Urothelium cell line (cell line): ENCODE measurements at places on chromosomes 4 and X.

DNA sequence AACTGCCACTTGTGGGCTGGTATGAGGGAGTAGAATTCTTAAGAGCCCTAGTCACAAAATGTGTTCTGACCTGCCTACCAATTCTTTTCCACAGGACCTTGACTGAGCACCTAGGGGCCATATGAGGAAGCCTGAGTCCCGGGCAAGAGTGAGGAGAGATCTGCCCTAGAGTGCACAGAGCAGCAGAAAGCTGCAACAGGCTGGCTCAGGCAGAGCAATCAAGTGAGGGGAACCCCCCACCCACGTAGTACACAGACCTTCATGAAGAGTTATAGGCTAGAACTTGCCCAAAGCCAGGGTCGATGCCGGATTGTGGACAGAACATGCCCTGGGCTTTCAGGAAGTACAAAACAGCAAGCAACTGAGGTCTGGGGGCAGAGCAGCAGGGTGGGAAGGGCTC is 117.0 kb downstream of the SPOCK3 start:
- no peak for DNase-seq

- DNase-seq = peak; percentile 20
Measured at GRCh38 chr4:110518889-110519490, 43.0 kb downstream of the ENPEP start.

DNA sequence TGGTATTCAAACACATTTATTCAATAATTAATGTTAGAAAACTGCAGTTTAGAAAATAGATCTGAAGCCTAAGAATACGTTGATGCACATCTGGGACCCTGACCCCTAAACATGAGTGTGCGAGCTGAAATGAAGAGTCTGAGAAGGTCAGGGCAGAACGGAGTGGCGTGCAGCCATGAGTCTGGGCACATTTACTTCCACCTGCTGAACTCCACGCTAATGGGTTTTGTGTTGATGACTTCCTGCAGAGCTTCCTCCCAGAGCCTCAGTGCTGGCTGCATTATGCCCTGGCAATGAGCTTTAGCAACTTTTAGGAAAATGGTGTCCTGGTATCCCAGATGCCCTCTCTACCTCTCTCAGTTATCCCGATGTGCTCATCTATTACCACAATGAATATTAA is 53.1 kb downstream of the FAM114A1 start:
- DNase-seq = no peak

- DNase-seq = no peak
Measured at GRCh38 chrX:10833299-10834169, 213.1 kb upstream of the MID1 start.

DNA sequence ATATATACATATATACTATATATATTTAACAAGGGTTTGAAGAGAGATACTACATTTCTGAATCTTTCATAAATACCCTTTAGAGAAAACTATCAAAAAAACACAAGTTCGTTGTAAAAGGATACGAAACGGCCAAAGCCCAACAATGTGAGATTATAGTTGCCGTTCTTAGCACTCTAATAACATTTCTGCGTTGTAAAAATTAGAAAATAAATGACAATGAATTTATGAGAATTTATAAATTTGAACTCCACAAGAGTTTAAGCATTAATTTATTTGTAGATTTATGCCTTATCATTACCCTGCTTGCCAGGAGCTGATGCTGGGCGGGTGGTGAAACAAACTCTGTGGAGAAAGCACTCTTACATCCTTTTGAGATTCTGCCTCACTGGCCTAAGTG is 1.1 kb downstream of the WDR17 start:
- DNase-seq = no peak

- DNase-seq = peak; percentile 4
Measured at GRCh38 chrX:66760651-66761050, 121.8 kb upstream of the EDA2R start.

- DNase-seq = no peak
Measured at GRCh38 chr4:54414545-54414944, 185.5 kb downstream of the PDGFRA start.

- no peak for DNase-seq
Measured at GRCh38 chrX:9789555-9789954, 3.3 kb downstream of the SHROOM2 start.

DNA sequence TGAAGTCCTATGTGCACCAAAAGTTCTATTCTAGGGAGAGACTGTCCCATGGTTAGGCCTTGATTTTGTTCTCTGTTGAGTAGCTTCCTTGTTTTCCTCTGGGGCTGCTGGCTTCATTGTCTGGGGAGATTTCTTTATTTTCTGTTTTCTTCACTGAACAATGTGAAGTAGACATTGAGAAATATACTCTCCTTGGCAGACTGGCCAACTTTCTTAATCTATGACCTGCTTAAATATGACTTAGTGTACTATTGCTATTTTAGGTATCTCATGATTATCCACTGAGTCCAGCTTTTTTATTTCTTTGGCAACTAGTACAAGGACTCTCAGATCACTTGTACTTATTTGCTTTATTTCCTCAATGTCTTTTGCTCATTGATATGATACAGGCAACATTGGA is 1594.6 kb downstream of the ARAP2 start:
- no peak for DNase-seq

DNA sequence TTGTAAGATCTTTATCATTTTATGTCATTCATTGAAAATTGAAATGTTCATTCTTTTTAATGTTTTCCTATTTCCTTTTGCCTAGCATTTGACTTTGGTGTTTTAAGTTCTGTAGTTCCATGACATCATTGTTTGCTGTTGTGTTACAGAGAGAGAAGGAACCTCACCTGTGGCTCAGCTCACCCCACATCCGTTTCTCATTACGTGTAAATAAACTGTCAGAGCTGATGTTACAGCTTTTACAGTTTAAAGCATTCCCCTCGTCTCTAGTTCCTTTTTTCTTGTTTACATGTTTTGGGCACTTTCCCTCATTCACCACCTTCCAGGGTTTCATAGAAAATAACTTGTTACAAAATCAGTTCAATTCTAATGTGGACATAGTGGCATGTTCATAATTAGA is 137.2 kb downstream of the FNIP2 start:
- DNase-seq = no peak

- peak; percentile 71 for DNase-seq
Measured at GRCh38 chrX:93673056-93673868, at the start of gene NAP1L3. NAP1L3 (minus strand) TSS chrX:93673578; CDS start chrX:93673304, 274 bp downstream.

GRCh38 chrX:1164322-1165288 is 47.8 kb downstream of the CRLF2 start:
- no peak for DNase-seq

DNA sequence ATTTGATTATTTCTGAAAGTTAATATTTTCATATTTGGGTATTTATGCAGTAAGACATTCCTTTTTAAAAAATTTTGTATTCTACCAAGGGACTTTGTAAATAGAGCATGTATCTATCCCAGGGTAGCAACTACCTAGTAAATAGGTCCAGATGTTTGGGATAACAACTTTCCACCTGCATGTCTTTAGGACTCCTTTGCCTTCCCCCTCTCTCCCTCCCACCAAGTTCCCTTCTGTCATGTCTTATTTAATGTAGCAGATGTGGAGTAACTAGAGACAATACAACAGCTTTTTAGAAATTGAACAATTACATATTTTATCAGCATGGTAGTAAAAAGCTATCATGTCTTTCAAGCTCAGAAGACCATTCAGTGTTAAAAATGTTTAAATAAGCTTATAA is 821.0 kb downstream of the C4orf33 start:
- no peak for DNase-seq

- DNase-seq = no peak
Measured at GRCh38 chr4:71595576-71596108, 188.2 kb downstream of the GC start.

GRCh38 chrX:72475952-72476668 is 96.5 kb downstream of the HDAC8 start:
- DNase-seq = no peak

DNA sequence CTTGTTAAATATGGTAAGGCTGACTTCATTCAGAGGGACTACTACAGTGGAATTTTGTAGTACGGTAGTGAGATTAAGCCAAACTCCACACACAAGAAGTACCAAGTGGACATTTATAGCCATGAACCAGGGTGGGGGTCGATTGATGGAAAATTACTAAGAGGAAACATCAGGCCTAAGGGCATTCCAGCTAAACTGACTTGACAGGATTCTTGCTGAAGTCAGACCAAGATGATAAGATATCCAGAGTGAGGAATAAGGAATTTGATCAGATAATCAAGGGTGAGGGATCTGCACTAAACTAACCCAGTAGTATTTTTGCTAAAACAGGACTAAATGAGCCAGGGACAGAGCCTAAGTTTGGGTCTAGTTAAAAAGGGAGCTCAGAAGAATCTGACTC is 597.5 kb downstream of the RPA4 start:
- no peak for DNase-seq

GRCh38 chr4:102501447-102501696 is 213 bp downstream of the NFKB1 start:
- DNase-seq = peak; percentile 54

GRCh38 chrX:123807835-123808416 is 51.9 kb upstream of the XIAP start:
- DNase-seq = no peak

DNA sequence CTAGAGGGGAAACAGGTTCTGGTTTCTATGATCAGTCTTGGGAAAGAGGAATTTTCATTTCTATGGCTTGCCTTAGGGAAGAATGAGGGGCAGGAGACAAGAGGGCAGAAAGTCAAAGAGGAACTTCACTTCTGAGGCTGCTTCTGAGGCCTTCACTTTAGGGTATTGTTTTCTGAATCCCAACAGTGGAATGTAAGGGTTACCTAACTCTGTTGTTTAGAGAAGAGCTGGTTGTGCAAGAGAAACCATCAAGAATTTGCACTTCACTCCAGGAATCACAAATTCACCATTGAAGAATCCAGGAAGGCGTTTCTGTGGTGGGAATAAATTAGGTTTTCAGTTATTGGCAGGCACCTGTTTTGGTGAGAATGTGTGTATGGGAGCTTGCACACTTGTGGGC is 126.7 kb upstream of the AMOT start:
- no peak for DNase-seq

DNA sequence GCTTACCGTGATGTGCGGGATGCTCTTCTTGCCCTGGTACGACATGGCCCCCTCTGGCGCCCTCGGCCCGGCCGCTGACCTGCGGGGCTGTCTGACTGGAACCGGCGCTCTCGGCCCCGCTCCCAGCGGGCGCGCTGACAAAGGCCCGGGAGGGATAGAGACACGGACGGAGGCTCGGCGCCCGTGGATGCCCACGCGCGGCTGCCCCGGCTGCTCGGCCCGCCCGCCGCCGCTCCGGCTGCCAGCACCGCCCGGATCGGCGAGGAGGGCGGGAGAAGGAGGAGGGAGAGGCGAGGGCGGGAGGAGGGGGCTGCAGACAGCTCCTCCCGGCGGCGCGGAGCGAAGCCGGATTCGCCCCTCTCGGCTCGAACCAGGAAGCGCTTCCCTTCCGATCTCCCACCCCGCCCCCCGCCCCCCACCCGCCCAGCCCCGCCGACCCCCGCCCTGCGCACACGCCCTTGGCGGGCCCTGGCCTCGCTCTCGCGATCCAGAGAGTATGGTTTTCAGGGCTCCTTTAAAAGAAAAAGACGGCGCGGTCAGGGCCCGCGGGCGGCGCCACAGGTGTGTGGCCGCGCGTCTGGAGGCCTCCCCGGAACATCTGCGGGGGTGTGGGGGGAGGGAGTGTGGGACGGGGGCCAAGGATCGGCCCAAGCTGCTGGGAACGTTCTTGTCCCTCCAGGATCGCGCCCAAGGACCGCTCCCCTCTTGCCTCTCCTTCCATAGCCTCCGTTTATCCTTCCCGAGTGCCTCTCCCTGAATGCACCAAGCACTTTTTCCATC is 4.5 kb downstream of the CRMP1 start:
- peak; percentile 73 for DNase-seq

DNA sequence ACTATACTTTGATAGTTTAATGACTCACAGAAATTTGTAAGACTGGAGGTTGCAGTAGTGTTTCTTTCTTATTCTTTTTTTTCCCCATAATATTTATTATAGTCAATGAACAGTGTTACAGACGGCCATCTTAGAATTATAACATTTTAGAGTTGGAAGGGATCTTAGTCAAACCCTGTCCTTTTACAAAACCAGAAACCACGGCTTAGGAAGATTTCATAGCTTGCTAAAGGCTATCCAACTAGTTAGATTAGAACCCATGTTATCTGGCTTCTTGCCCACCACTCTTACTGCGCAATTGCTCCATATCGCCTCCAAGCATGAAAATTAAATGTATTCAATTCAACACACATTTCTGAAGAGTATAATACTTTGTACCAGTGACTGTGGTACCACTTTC is 1.1 kb downstream of the XIAP start:
- no peak for DNase-seq

GRCh38 chr4:16617435-16617834 is 281.0 kb downstream of the LDB2 start:
- DNase-seq = no peak

- DNase-seq = no peak
Measured at GRCh38 chrX:16114611-16115010, 8.8 kb upstream of the GRPR start.

DNA sequence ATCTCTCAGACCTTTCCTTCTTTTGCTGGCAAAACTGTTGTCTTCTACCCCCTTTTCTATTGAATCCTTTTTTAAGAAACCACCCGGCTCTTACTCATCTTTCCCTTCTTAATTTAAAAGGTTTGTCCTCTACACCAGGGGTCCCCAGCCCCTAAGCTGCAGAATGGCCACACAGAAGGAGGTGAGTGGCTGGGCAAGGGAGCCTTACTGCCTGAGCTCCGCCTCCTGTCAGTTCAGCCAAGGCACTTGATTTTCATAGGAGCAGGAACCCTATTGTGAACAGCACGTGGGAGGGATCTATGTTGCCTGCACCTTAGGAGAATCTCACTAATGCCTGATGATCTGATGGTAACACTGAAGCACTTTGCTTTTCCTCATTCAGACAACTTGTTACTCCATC is 726.3 kb upstream of the INTU start:
- no peak for DNase-seq

GRCh38 chr4:148258535-148258934 is 183.7 kb downstream of the NR3C2 start:
- no peak for DNase-seq

- peak; percentile 11 for DNase-seq
Measured at GRCh38 chrX:39156051-39156450, 354.8 kb downstream of the MID1IP1 start.

- DNase-seq = no peak
Measured at GRCh38 chrX:125544856-125545255, 225.2 kb downstream of the TEX13C start.

DNA sequence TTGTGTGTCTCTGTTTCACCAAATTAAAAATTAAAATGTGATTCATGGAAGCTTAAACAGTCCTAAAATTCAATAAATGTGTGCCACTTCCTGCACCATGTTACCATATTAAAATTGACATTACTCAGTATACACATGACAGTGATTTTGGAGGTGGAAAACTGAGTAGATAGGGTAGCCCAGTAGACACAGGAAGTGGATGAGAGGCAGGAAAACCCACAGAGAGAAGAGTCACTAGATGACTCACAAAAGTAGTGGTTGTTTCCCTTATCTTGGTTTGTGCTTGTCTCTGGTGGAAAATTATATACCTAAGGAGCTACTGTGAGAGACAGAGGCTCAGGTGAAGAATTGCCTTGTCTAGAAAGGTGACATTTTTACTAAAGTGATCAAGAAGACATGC is 375.8 kb upstream of the CXorf51B start:
- peak; percentile 2 for DNase-seq
